ENCODE measurements at places on chromosomes 4 and X. TPM values are rescaled to one million over a fixed set of nuclear protein-coding genes. Genes with fewer than 3 reads are reported as not detected.

GRCh38 chr4:38860788-38861424, 4.3 kb upstream of the TLR6 start:
- no peaks in the 10 kb centered on the region for H3K36me3 ChIP-seq
- H3K4me1 ChIP-seq = no peaks in the 10 kb centered on the region
- H3K27me3 ChIP-seq = no peaks in the 10 kb centered on the region
- no peak overlapping the region for H3K4me3 ChIP-seq
- peak; percentile 26 for DNase-seq

Gene PABPC5
- 1.9 TPM for total RNA-seq

- no peak overlapping the region for H3K4me3 ChIP-seq
- H3K27ac ChIP-seq = no peak overlapping the region
- H3K36me3 ChIP-seq = no peaks in the 10 kb centered on the region
Observed at GRCh38 chrX:19761554-19762295, 125.7 kb downstream of the SH3KBP1 start.

- H3K4me3 ChIP-seq = no peak overlapping the region
- H3K27ac ChIP-seq = no peak overlapping the region
- no peak for DNase-seq
- no peaks in the 10 kb centered on the region for H3K27me3 ChIP-seq
Observed at GRCh38 chr4:5931526-5931925, 38.6 kb upstream of the CRMP1 start.

DNA sequence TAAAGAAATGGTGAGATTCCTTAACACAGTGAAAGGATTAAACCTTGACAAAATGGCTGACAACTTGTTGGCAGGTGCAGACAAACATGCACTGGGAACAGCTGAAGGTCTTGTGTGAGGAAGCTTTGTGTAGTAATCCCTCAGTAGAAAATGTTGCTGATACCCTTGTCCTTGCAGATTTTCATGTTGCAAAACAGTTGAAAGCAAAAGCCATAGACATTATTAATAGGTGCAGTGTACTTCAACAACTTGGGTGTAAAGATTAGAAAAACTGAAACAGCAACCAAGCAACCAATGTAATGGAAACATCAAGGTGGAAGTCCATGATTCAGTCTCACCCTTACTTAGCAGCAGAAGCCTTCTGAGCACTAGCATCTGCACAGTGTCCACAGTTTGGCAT, 29.8 kb downstream of the UGT2B7 start:
- no peak for DNase-seq
- no peaks in the 10 kb centered on the region for H3K27me3 ChIP-seq

Data from kidney (tissue), 22 donors.